RWPE1 (cell line): ENCODE measurements at places on chromosomes 2 and 18.
A peak's percentile ranks its signal among the peaks of the same experiment; 100 is the strongest.

- peak; percentile 16 for DNase-seq
Measured at GRCh38 chr2:9847140-9847539, 3.9 kb downstream of the TAF1B start.

- DNase-seq: no peak
Measured at GRCh38 chr2:26562811-26563645, 78.1 kb downstream of the CIB4 start.

DNA sequence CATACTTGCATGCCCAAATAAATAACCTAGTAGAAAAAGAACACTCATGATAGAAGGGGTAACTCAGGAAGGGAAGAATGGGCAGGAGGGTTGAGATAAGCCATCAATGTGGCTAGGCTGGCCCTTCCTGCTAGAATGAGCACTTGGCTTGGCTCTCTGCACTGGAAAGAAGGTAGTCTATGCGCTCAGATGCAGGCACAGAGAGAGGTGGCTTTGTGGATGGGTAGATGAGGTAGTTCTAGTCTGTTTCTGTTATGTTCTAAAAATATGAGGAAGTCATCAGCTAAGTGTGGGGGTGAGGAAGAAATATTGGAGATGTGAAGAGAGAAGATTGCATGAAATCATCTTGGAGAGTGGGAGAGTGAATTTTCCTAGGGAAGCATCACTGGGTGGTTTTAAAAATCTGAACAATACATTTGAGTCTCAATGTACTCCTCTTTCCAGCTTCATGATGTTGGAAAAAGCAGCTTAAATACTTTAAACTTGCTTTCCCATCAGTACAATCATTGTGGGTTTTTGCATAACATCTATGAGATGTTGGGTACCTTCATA lies 357.1 kb downstream of the CNTNAP5 start:
- no peak for DNase-seq

GRCh38 chr2:149739883-149740265 lies 152.3 kb upstream of the MMADHC start:
- no peak for DNase-seq

GRCh38 chr2:84874381-84875212 lies 6.3 kb downstream of the TRABD2A start:
- no peak for DNase-seq

DNA sequence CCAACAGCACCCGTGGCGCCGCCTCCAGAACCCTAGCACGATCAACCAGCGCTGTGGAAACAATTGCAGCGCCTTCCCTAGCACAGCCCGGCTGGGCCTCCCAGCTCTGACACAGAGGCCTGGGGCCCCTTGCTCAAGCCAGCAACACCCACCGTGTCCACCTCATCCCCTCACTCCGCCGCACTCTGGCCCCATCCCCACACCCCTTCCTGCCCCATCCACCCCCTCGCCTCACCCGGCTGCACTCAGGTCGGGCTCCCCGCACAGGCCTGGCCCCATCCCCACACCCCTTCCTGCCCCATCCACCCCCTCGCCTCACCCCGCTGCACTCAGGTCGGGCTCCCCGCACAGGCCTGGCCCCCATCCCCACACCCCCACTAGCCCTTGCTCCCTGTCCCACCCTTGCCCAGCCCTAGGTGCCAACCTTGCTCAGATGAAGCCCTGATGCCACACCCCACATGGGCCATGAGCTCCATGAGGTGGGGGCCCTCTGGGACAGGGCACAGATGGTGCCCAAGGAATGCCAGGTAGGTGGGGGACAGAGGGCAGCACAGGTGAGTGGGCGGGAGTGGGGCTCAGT lies 28.7 kb downstream of the KIF1A start:
- DNase-seq: no peak
